ENCODE measurements at places on chromosomes 7 and 10. TPM values are rescaled to one million over a fixed set of nuclear protein-coding genes. Genes with fewer than 3 reads are reported as not detected.

PALD1 gene
- 7.8 TPM for total RNA-seq

C7orf57 gene
- total RNA-seq = not detected

ARMC3 gene
- total RNA-seq = not detected

DNA sequence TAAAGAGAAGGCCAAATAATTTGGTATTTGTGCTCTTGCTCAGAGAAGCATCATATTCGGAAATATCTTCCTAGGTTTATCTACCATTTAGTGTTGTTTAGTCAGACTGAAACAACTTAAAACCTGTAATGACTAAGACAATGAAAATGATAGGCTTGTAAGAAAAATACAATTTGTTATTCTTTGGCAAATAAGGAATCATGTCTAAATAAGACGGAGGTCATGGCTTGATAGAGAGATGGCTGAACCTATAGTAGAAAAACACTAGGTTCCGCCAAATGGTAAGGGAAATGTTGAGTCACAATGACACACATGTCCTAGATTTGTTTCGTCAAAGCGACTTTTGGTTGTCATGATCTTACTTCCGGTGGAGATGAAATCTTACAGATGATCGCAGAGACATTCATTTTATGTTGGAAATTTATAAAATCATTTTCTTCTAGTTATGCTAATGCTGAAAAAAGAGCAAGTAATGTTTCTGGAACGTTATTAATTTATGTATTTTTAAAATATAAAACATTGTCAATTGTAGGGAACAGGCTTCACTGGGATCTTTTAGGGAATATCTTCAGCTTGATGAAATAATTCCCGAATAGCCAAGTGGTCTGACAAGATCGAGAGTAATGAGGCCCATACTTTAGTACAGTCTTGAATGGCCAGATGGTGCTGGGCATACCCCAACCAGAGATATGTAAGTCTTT is 1.0 kb downstream of the SRGN start:
- DNase-seq = no peak

DNA sequence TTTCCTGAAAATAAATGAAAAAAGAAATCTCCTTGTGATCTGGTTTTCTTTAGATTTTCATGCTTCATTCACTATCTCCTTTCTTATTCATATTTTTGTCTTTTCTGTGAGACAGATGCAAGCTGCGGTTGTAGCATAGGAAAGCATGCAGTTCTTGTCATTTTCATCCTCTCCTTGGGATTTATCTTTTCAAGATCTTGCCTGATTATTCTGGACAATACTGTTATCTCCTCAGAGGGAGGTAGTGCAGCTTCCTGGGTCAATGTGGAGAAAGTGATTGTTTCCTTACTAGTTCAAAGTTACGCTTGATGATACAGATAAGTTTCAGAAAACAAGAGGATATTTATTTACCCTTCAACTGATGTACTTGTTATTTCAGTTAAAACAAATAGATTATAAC is 114.6 kb downstream of the CPED1 start:
- DNase-seq = no peak

DNA sequence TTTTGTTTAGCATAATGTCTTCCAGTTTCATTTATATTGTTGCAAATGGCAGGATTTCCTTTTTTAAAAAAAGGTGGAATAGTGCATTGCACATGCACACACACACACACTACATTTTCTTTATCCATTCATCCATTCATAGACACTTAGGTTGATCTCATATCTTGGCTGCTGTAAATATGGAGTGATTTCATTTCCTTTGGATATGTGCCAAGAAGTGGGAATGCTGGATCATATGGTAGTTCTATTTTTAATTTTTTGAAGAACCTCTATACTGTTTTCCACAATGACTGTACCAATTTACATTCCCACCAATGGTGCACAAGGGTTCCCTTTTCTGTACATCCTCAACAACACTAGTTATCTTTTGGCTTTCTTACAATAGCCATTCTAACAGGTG is 68.9 kb downstream of the EBLN1 start:
- DNase-seq = no peak
